ENCODE measurements at places on chromosomes 3 and 15. TPM values are rescaled to one million over a fixed set of nuclear protein-coding genes. Genes with fewer than 3 reads are reported as not detected.

Gene PIF1
- total RNA-seq: 111 TPM

Gene ADAMTS7
- total RNA-seq: 19.2 TPM

Gene CELF6
- total RNA-seq: 0.19 TPM

Gene CD86
- total RNA-seq: not detected

Gene MCF2L2
- 11.1 TPM for total RNA-seq

Gene STRC
- 1.7 TPM for total RNA-seq

Gene LEKR1
- 1.9 TPM for total RNA-seq

Gene CACNA2D2
- 9.5 TPM for total RNA-seq

Gene EPHA6
- total RNA-seq: 0.11 TPM

Gene CERS3
- total RNA-seq: not detected

Gene CRABP1
- 454 TPM for total RNA-seq

Gene MKRN2OS
- total RNA-seq: not detected

Gene ZBTB38
- total RNA-seq: 16.9 TPM

Gene SNTN
- not detected for total RNA-seq

Gene PLA2G4F
- total RNA-seq: not detected

Gene SLC9A9
- 0.22 TPM for total RNA-seq

Gene P2RY12
- not detected for total RNA-seq

Gene SMAD3
- 12.5 TPM for total RNA-seq

Gene TRPM1
- not detected for total RNA-seq

Gene TMEM44
- 25.7 TPM for total RNA-seq

Gene GP5
- total RNA-seq: 0.03 TPM

Gene SPSB4
- 10.7 TPM for total RNA-seq

Gene OXNAD1
- total RNA-seq: 28.7 TPM

Gene GABRR3
- total RNA-seq: not detected

Gene GALNT15
- 0.09 TPM for total RNA-seq

Gene HYAL1
- 3.0 TPM for total RNA-seq

All from neural progenitor cell (in vitro differentiated cells).